Fibroblast of skin of right quadriceps (primary cell): ENCODE measurements at places on chromosomes 7 and 10.

GRCh38 chr10:93458821-93459257 is 23.3 kb downstream of the MYOF start:
- DNase-seq, result peak; percentile 100

GRCh38 chr7:21942955-21943354 is 2.7 kb downstream of the CDCA7L start:
- no peak for DNase-seq

DNA sequence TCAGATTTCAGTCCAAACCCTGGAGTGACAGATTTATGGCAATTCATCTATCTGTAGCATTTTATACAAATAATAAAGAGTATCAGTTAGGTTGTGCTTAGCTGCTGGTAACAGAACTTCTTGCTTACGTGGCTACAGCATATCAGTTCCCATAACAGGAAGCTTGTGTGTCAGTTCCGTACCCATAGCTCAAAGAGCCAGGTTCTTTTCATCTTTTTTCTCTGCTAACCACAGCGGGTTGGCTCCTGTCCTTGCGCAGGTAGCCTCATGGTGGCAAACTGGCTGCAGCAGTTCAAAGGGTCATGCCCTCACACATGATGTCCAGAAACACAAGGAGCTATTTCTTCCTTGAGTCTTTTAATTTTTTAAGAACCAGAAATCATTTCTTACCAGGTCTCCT is 1041.8 kb downstream of the GATA3 start:
- no peak for DNase-seq

- peak; percentile 29 for DNase-seq
These were observed 47.0 kb upstream of the CDK1 start for GRCh38 chr10:60731134-60731885.

DNA sequence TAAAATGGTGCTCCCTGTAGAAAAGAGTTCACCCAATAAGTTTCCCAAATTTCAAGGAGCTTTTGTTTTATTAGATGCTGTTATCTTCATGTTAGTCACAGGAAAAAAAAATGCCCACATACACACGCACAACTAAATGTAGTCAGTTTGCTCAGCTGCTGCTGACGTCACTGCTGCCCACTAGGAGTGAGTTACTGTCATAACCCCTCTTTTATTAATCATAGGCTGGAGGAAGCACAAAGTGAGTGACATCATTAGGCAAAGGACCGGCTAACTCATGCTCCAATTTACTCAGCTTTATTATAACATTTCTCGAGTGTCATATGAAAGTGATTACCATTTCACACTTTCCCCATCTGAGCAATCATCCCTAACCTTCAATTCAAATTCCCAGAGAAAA is 6.7 kb upstream of the INHBA start:
- peak; percentile 90 for DNase-seq

- DNase-seq, result no peak
These were observed 41.6 kb downstream of the CALML5 start for GRCh38 chr10:5457741-5458140.

GRCh38 chr7:157403646-157404401 is 67.0 kb downstream of the DNAJB6 start:
- DNase-seq, result no peak

DNA sequence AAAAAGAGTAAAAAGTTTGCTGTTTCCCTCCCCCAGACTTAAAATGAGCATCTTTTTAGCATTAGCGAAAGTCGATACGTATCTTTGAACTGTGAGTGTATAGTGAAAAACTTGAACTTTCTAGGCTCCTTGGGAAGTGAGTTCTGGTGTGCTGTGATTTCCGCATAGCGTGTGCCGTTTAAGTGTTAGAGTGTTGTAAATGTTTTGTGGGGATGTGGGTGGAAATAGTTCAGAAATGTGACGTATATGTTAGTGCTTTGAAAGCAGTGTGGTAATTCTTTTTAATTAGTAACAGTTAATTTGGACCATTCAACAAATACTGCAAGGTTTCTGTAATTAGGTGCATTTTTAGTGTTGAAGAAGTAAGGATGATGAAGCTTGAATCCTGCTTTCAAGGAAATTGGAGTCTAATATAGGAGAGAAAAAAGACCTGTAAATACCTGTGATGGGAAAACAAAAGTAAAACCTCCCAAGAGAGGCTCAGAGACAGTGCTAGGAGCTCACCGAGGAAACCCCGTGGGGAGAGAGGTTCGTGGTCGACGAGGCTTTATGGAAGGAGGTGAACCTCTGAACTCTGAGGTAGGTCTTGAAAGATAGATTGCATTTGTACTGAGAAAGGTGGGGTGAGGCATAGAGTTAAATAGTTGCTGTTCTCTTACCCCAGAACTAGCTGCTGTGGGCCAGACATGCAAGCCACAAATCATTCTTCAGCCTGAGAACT is 40.8 kb downstream of the RBM33 start:
- DNase-seq, result no peak

- no peak for DNase-seq
These were observed 165.7 kb downstream of the PARD3 start for GRCh38 chr10:34649385-34649784.
